Caco-2 (cell line): ENCODE measurements at places on chromosomes 1 and 21. TPM values are rescaled to one million over a fixed set of nuclear protein-coding genes. Genes with fewer than 3 reads are reported as not detected.
A peak's percentile ranks its signal among the peaks of the same experiment; 100 is the strongest.

KDM5B gene
- total RNA-seq: 62.7 and 67.5 TPM in 2 replicates

RGS13 gene
- not detected in 2 replicates for total RNA-seq

DNA sequence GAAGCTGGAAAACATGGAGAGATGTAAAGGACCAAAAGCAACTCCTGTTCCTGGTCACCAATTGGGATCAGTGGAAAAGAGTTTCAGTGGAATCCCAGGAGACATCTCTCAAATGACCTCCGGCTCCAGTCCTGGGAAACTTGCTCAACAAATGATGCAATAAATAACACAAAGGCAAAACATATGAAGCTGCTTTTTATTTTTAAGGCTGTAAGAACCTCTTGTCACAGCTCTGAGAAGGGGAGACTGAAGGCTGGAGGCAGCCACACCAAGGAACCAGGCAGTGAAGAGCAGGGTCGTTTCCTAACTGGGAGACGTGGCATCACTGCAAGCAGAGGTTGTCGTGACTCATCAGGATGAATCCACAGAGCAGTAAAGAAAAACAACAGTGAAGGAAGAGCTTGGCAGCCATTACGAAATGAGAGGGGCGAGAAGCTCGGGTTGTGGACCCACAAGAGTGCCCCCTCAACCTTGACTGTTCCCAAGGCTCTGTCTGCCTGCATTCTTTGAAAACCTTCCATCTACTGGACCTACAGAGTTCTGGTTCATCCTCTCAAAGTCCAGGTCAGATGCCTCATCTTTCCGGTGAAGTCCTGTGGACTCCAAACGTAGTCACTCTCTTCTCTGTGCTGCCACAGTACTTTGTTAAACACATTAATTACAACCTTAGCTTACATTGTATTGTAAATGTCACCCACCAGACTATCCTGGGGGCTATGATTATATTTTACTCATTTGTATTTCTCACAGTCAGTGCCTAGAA is 32.1 kb downstream of the JAK1 start:
- no peak for DNase-seq

DNA sequence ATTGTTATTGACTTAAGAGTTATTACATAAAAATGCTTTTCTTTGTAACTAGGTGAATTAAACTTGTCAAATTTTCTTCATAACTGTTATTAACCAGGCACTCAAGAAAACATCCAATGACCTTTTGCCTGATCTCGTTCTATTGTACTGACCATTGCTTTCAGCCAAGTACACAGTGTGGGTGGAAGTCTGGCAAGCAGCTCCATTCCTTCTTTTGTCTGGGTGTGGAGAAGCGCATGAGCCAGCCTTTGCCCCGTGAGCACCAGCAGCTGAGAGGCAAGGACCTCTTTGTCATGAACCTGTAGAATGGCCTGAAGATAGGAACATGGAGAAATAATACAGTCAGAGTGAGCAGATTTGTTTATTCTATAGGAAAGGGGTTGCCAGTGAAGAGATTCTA is 57.5 kb downstream of the IARS2 start:
- no peak for DNase-seq

DNA sequence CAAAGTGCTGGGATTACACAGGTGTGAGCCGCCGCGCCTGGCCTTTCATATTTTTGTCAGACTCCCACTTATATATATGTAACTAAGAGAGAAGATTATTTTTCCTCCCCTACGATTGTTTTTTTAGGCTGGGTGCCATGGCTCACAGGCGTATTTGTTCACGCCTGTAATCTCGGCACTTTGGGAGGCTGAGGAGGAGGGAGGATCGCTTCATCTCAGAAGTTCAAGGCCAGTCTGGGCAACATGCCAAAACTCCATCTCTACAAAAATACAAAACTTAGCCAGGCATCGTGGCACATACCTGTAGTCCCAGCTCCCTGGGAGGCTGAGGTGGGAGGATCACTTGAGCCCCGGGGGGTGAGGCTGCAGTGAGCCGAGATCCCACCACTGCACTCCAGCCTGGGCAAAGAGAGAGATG is 23.9 kb upstream of the ITLN2 start:
- DNase-seq: no peak

IARS2 gene
- total RNA-seq: 123 and 136 TPM in 2 replicates

DNA sequence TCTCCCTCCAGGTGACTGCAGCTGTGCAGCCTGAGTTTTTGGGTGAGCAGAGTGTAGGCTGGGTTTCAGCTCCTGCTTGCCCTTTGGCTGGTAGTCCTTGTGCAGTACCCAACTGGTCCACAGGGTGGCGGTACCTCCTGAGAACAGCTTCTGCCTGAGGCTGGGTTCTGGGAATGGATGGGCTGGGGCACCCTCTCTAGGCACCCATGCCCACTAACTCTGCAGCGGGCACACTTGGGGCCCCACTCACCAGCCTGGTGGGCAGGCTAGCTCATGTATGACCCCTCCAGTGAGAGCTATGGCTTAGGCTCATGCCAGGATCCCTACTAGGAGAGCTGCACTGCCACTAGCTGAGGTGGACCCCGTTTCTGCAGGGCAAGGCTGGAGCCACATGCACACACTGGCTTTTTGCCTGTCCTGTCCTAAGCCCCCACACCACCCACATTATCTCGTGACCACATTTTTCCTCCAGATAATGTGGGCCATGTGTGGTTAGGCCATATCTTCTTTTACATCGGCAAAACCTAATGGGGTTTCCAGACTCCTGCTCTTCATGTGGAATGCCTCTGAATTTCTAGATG is 15.5 kb upstream of the GSTM4 start:
- peak; percentile 83 for DNase-seq

TRIM45 gene
- total RNA-seq: 4.0 and 5.1 TPM in 2 replicates

DNA sequence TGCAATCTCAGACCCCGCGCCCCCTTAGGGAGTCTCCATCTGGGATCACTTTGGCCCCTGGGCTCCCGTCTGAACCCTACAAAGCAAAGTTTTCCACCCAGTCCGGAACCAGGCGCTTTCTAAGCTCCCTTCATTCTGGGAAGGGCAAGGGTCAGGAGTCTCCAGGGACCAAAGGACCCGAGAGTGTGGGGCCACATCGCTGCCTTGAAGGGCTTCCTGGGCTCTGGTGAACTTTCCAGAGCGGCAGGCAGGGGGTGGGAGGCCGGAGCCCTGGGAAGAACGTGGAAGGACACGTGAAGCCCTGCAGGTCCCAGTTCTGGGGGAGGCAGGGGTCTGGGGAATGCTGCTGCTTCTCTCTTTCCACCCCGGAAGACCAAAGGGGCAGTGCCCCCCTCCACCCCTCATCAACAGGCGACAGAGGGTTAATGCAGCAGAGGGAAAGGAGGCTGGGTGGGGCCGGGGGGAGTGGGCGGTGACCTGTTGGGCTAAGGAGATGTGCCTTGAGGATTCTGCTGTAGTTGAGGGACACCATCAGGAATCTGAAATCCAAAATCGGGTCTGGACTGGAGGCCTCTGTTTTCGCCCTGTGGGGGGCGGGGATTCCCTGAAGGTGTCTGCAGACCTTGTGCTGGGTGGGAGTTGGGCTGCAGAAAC is 734 bp downstream of the CDK18 start:
- DNase-seq: peak; percentile 61

- DNase-seq: no peak
Observed at GRCh38 chr21:37561941-37562919, 195.7 kb downstream of the DYRK1A start.
